ENCODE measurements at places on chromosomes 6 and 20.

DNA sequence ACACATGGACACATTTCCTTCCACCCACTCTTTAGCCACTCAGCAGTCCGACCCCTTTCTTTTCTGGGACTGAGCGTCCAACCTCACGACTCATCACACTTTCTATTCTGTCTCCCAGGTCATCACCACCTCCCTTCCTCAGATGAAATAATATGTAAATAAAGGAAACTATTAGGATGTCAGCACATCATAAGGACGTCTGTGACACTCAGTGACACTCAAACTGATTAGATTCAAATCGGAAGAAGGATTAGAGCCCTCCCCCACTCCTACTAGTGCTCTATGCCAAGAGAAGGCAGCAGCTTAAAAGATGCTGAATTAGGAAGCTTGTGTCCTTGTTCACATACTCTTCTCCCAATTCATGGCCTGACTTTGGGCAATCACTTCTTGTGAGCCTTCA, 113.6 kb downstream of the TNFRSF21 start:
- DNase-seq = no peak

DNA sequence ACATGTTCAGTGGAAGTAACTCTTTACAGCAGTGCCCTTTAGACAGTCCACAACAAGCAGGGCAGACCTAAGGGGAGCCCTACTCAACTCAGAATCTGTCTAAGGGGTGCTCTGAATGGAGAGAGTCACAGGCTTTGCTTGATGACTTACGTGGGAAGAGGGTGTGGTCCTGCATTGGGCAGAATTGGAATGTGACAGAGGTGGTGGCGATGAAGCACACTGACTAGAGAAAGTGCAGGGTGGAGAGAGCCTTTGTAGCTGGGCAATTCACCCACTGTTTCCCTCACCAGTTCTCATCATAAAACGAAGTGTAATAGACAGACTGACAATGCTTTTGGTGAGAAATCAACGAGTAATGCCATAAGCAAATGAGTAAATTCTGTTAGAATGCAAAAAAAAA, 11.2 kb downstream of the TP53INP2 start:
- DNase-seq = no peak

- no peak for DNase-seq
Observed at GRCh38 chr6:167245591-167245990, 45.5 kb upstream of the UNC93A start.

DNA sequence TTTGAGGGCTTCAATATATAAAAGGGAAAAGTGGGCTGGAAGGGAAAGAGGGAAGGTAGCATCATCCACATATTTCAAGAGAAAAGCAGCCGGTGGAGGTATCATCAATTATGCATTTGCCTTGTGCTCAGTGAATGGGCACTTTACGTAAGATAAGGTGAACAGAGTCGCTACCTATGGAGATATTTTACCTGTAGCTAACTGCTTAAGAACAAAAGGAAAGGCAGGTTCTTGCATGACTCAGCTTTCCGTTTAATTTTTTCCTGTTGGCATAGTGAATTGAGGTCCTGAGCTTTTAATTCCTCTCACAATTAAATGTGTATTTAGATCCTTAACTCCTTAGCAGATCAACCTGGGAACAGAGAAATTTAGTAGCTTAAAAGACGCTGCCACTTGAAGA, 25.5 kb upstream of the PLCB4 start:
- no peak for DNase-seq

DNA sequence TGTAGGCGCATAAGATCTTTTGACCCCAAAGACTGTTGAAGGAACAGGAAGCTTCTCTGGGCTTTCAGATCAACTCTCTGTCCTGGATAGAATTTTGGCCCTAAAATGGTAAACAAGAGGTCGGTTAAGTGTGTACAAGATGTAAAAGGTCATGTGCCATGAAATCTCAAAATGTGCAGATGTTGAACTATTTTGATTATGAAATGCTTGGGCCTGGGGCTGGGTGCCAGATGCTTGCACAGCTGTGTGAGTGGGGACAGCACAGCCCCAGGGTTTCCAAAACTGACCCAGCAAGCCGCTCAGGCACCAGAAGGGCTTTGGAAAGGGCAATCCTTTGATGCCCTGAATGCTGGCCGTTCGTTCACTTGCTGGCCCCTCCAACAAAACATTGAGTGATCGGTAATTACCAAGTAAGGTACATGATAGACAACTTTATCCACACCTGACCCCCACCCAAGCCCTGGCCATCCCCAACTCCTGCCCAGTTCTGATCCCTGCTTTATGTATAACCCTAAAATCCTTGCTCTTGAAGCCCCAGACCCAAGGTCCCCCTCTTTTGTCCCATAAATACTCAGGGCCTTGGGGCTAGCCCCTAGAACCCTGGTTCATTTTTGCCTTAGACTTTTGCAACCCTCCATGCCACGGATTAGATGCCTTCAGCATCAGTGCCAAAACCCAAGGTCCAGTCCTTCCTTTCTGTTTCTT, 1.9 kb downstream of the TMEM239 start:
- no peak for DNase-seq

DNA sequence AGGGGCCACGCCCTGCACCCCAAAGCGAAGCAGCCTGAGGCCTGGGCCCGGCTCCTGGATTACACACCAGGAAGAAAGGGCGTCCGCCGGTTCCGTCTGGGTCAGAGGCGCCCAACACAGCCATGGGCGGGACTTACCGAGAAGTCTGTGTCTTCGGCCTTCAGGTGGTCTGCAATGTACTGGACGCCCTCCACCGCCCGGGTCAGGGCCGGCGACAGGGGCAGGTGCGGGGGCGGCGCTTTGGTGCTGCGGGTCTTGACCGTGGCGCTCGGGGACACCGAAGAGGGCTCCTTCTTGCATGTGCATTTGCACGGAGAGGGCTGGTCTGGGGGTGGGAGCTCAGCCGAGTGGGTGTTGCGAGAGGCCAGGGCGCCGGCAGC, 11.6 kb downstream of the CHRNA4 start:
- no peak for DNase-seq

DNA sequence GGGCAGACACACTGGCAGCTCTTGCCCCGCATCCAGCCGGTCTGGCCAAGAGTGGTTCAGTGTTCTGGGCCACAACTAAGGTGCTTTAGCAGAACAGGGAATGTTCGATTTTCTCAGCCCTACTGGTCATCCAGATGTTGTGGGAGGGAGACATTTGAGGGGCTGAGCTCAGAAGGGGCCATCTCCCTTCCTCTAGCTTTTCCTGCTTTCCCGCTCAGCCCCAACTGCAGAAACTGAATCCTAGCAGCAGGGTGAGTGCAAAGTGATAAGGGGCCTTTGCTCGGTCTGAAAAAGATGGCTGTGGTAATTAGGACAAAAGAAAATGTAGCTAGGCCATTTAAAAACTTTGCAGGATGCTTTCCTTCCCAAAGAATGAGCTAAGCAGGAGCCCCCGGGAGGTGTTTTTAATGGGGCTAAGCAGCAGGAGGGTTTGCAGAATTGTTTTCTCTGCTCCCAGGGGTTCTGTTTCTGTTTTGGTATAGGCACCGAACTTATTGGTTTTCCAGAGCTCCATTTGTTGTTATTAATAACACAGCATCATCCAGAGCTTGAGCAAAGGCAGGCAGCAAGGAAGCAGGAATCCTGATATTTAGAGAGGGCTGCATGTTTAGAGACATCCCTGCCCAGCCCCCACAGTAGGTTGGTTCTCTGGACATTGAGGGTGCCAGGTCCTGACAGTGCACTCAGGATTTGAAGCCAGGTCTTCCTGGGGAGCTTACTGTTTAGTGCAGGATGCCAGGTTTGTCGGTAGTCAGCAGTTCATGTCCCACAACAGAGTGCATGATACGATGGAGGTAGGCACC, 210.9 kb downstream of the SLC24A3 start:
- DNase-seq = no peak

- no peak for DNase-seq
Observed at GRCh38 chr6:39309942-39310531, 4.2 kb downstream of the KCNK17 start.

DNA sequence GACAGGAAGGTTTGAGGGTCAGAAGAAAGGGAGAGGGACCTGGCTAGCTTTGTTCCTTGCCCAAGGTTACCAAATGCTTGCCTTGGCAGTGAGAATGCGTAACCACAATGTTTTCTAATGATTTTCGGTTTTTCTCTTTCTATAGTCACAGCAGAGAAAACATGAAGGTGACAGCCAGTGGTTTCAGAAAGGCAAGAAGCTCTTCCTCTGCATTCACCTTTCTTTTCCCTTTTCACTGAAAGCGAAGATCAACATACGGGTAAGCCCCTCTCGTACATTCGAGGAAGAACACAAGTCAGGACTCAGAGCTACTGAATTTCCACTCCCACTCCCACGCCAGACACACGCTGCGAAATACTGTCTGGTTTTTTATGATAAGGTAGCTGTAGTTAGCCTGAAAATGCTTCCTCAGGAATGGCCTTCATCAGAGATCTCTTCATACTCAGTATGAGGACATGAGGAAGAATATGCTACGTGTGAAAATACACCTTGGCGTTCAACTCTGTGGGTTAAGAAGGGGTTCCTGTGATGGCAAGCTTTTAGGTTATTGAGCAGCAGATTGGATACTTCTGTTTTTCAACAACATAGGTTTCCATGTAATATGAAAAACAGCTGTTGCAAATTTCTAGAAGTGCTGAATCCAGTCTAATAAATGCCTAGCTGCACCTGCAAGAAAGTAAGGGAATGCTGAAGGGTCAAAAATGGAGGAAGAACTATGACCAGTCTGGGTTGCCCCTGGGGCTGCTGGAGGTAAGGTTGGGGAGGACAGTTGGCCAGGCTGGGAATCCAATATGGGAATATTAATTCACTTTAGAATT, 7.4 kb upstream of the CD83 start:
- DNase-seq = no peak

All from activated CD8-positive, alpha-beta memory T cell treated with anti-CD3 and anti-CD28 coated beads for 1 hour (primary cell).